ENCODE measurements at places on chromosomes 2 and 18.
A peak's percentile ranks its signal among the peaks of the same experiment; 100 is the strongest.

DNA sequence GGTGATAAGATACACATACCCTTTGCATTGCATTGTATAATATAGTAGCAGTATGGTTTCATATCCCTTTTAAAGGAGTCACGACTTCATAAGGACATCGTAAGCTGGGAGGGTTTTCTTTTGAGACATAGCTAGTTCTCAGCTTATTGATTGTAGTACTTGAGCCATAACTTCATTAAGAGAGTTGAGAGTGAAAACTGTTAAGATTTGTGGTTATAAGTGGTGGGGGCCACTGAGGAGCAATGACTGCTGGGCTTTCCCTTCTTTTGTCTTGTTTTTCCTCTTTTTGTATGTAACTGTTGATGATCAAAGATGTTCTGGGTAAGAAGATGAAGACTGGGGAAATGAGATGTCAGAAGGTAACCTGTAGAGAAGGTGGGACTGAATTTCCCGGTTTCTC is 11.0 kb downstream of the EIF5B start:
- no peak for DNase-seq

- DNase-seq, result no peak
These were observed 60.9 kb downstream of the LDLRAD4 start for GRCh38 chr18:13279181-13280069.

- DNase-seq, result no peak
These were observed 122.2 kb downstream of the DSC3 start for GRCh38 chr18:30920351-30920750.

DNA sequence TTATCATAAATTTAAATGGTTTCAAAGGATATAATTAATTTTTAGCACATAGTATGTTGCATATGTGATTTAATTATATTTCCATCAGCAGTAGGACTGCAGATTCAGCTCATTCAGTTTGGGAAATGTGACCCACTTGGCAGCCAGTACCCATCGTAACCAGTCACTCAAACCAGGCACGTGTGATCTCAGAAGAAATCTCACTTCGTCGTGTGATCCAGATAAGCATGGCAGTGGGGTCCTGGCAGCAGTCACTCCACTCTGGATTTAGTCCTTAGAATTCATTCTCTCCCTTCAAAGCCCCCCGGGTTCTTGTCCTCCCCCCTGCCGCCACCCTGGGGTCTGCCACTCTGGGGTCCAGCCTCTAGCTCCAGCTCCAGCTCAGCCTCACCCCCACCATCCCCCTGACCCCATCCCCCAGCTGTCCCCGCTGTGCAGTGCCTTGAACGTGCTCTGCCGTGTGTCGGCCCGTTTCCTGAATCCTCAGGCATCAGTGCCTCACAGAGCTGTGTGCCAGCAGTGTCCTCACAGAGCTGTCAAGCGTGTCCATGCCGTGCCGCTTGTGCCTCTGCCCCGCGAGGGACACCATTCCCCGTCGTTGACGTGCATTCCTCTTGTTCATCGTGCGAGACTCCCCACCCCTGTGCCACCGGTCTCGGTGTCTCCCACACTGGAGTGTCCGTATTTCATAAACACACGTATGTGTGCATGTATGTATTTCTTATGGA is 34.8 kb downstream of the TRAPPC12 start:
- no peak for DNase-seq

- no peak for DNase-seq
These were observed 15.7 kb upstream of the DGUOK start for GRCh38 chr2:73910873-73911547.

GRCh38 chr2:143730155-143730952 is 601.1 kb downstream of the ARHGAP15 start:
- DNase-seq, result no peak

DNA sequence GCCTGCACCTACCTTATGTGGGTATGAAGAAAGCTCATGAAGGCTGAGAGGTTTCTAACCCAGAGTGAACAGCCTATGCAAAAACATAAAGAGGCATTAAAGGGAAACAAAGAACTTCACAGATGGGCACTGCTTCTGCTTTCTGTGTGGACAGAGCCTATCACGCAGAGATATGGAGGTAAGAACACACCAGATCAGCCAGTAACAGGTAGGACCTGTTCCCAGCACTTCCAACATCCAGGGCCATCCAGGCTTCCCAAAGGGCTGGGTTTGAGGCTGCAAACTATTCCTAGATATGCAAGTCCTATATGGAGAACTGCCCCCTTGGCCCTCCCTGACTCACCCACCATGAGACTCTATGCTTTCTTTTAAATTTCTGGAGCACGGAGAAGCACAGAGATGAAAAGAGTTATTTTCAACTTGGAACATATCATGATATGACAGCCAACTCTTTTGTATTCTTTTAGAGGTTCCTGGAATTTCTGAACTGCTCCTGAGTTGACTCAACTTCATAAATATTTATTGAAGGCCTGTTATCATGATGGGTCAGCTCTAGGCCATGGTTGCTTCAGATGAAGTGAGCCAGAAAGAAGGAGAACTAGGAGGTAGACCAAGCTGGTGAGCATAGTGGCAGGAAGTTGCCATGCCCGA is 77.4 kb upstream of the PPP1CB start:
- no peak for DNase-seq

DNA sequence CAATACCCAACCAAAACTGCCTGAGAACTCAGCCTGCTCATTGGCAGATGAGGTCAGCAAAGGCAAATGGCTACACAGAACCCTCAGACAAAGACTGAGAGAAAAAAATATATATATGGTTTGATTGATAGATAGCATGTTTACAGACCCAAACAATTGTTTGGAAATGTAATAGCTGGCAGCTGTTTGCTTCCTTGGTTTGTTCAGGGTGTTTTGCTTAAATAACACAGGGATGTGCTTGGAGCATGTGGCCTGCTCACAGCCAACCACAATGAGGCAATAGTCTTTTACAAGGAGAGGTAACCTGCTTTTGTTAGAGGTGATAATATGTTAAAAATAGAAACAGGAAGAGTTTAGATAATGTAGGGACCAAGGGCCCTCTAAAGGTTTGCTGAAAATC is 84.5 kb downstream of the PDK1 start:
- no peak for DNase-seq

DNA sequence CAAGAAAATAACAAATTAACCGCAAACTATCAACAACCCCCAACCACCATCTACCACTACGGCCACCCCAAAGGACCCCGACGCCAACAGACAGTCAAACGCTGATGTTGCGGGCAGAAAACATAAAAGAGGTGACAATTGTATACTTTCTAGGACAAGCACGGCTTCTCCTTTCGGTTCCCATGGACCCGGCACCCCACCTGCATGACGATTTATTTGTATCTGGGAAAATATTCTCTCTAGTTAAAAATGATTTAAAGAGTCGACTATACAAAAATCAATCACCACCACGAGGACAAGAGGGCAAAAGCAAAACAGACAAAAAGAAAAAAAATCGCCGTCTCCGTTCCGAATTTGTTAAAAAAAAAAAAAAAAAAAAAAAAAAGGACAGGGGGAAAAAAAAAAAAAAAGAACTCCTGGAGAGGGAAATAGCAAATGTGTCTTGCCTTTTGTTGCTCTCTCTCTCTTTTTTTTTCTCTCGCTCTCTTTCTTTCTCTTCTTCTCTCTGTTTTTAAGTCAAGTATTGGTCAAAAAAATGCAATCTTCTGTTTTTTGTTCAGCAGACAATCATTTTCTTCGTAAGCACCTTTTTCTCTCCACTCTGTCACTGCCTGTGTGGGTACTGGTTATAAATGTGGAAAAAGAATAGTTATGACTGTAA is 3.6 kb downstream of the SIX3 start:
- no peak for DNase-seq

GRCh38 chr18:37539236-37539635 is 26.4 kb downstream of the CELF4 start:
- no peak for DNase-seq

DNA sequence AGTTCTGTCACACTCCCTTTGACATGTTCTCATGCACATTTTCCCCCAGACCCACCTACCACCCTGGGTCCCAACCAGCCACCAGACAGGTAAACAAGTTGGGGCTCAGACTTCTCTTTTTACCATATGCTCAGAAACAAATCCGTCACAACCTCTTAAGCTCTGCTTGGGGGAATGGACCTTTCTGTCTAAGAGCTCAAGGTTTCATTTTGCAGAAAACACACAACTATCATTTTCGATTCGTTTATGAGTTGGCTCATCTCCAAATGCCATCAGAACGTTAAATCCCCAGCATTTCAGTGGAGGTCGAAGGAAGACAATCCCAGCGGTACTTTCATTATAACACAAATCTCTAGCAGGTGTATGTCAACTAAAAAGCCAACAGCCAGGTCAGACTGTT is 30.6 kb upstream of the NCK2 start:
- DNase-seq, result no peak

GRCh38 chr2:42055573-42056514 is 8.0 kb downstream of the PKDCC start:
- no peak for DNase-seq

GRCh38 chr2:58428096-58429013 is 187.2 kb upstream of the FANCL start:
- DNase-seq, result peak; percentile 30

DNA sequence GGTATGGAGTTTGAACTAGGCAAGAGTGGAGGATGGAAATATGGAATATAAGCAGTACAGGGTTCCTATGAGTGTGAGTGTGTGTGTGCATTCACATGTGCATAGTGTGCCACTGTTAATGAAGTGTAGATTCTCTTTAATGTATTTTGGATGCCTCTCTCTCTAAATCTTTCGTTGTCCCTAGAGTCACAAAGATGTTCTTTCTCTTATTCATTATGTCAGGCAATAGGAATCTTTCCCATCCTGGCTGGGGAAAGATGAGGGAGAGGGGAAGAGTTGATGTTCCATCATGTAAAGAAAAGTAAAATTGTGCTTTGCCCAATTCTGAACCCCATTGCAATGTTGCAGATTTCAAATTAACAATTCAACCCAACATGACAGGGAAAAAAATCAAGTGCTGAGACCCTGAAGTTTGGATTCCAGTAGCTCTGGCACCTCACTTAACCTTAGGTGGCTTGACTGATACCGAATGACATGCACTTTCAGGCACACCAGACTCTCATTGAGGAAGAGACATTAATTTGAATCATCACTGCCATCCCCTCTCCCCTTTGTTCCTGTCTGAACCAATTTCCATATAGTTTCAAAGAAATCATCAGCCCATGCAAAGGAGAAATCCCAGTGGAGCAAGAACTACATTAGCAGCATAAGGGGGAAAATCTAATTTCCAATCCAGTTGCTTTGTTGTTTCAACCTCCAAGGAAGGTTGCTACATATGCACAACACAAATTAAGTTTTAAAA is 28.0 kb downstream of the KLF7 start:
- DNase-seq, result no peak

DNA sequence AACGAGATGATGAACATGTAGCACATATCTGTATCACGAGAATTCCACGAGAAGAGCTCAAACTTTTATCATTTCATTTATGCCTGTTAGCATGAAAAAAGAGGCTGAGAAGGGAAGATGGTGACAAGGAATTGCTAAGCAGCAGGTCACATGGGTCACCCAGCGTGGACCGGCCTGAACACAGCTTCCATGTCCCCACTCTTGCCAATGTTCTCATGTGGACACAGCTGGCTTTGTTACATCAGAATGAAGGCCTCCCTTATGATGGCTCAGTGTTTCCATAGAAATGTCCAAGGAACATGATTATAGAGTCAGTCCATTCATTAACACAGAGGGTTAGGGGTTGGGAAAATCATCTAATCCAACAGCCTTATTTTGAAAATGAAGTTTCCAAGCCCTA is 215.4 kb downstream of the CMPK2 start:
- DNase-seq, result no peak

DNA sequence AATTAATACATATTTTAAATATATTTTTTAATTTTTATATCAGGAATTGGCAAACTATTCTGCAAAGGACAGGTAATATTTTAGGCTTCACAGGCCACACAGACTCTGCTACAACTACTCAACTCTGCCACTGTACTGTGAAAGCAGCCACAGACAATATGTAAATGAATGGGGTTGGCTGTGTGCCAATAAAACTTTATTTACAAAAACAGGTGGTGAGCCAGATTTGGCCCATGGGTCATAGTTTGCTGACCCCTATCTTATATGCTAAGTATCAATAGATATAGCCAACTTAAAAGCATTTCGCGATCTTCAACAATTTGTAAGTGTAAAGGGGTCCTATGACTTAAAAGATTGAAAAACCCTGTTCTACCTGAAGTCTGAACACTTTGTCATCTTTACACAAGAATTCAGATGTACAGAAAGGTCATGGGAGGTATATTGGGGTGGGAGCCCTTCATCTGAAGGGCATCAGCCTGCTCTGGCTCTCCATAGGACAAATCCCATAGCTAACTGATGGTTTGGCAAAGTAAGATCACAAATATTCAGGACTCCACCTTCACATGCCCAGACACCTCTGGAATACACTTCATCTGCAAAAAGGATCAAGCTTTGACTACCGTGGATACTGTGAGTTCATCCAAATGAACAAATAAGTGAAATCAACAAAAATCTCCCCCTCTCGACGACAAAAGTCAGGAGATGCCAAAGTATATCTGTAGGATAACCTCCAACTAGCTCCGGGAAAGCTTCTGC is 65.9 kb downstream of the C1D start:
- no peak for DNase-seq

DNA sequence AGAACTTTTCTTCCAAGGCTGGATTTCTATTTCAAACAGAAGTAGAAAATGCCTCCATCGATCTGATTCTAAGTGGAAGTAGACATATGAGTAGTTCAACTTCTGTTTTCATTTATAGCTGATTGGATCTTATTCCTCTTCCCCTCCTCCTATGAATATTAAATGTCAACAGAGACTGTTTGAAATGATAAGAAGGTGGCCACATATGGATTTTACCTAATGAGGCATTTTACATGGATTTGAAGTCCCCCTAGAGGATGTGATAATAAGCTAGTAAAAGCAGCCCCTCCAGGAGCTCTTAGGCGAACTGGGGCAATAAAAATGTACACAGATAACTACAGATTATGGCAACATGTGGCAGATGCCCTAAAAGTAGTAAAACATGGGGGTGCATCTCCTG is 71.0 kb downstream of the UPP2 start:
- no peak for DNase-seq

GRCh38 chr2:169362894-169363559 is 693 bp upstream of the LRP2 start:
- DNase-seq, result no peak

DNA sequence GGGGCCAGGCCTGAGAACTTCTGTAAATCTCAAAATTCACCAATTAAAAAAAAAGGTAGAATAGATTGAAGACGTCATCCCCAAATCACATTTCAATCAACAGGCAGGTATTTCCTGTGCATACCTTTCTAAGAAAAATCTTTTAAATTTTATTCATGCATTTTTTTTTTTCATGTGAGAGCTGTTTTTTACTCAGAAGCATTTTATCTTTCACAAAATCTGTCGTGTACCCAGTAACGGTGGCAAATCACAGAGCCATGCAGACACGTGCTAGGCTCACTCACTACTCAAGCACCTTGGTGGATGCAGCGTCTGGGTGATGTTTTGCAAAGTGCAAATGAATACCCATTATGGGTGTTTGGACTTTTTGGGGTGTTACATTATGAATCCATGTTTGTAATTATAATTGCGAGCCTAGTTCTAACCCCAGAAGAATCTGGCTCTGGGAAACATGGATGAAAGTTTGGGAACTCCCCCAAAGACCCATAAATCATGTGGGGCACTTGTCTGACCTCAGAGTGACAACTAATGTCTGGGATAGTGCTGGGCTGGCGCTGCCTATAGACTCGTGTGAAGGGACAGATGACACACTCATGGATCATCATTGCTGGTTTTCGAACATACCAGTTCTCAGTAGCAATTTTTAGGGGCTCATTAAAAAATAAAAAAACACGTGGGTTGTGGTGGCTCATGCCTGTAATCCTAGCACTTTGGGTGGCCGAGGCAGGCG is 335.2 kb downstream of the LPIN1 start:
- DNase-seq, result no peak

All from renal cortex interstitium (tissue), 15 donors.